ENCODE measurements at places on chromosomes 11 and 22.

DNA sequence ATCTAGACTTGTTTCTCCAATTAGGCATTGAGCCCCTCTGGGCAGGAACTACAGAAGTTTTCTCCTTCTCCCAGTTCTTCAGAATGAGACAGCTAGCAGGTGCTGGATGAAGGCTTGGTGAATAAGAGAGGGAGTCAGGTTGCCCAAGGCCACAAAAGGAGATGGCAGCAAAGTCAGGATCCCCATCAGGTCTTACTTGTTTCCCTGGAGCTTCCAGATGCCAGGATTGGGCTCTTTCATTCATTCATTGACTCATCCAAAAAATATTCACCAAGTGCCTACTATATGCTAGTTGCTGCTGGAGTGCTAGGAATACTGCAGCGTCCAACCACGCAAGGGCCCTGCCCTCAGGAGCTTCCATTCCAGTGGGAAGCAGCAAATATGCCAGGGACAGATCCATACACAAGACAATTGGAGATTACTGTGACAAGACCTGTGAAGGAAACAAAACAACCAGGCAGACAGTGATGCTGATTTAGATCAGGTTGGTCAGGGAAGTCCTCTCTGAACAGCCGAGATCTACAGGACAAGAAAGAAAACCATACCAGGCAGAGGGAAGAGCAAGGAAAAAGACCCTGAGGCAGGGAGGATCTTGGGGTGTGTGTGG, 24.6 kb upstream of the LMO1 start:
- DNase-seq, result no peak

DNA sequence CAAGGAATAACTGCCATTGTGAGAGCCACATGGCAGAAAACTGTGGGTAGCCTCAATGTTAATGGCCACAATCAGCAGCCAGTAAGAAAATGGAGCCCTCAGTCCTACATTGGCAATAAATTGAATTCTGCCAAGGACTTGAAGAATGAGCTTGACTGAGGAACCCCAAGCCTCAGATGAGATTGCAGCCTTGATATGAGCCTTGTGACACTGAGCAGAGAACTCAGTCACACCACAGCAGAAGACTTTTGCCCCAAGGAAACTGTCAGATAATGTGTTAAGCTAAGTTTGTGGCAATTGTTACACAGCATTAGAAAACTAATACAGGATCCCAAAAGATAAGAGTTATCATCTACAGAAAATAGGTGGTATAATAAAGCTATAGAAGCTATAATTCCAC, 2.4 kb upstream of the TTC17 start:
- DNase-seq, result no peak

DNA sequence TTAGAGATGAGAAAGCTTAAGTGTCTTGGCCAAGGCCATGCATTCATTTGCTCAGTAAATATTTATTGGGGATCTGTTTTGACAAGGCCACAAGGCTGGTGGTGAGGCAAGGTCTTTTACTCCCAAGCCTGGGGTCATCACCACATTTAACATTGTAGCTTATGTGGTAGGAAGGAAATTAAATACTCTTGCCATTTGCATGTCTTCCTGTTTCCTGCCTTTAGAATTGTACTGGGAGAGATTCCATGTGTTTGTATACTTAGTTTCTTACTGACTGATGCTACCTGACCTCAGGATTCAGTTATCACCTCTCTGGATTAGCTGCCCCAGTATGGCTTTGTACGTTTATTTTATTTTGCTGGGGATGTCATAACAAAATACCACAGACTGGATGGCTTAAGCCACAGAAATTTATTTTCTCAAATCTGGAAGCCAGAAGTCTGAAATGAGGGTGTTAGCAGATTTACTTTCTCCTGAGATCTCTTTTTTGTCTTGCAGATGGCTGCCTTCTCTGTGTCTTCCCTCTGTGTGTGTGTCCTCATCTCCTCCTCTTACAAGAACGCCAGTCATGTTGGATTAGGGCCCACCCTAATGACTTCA, 44.8 kb downstream of the SPECC1L start:
- DNase-seq, result no peak

DNA sequence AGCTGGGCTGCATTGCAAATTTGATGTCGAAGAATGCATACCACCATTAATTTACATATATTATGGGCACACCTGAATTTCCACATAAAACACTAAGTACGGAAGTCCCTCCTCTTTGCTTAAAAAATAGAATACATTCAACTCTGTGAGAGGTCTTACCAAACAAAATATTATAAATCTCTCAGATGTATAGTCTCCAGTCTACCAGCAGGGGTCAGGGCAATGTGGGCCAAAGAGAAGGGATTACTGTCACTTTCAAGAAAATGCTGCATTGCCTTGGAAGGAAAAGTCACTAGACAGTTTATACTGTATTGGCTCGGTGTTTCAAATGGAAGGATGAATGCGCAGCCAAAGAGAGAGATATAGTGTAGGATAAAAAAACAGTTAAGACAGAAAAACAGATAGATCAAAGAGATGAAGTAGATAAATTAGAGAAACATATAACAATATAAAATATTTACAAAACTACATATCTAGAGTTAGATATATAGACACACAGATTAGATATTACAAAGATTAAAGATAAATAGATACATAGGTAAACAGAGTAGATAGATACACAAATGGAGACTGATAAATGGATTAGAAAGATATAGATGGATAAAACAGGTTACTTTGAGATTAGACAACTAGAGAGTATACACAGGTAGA, 20.9 kb downstream of the SERGEF start:
- DNase-seq, result peak; percentile 58

GRCh38 chr22:28594797-28595462, 84.7 kb downstream of the TTC28 start:
- peak; percentile 39 for DNase-seq

DNA sequence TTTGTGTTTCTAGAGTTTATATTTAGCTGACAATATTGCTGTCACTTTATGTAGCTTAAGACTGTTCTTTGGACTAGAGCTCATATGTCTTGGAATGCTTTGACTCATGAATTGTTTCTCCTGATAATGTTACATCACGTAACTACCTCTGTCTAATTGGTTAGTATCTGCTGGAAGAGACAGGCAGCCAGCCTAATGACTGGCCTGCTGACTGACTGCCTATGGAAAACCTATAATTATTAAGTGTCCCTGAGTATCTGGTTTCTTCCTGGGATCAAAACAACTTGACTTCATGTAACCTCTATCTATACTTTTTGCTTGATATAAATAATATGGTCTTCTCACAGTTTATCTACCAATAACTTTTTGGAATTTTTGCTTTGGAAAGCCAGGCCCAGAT, 9.4 kb downstream of the SOX6 start:
- DNase-seq, result no peak

GRCh38 chr11:76768909-76769560, 14.1 kb upstream of the TSKU start:
- DNase-seq, result no peak

- no peak for DNase-seq
These were observed at the start of gene HBB for GRCh38 chr11:5226732-5227310. TSS of gene HBB (minus strand) at chr11:5227071. CDS start at chr11:5227021, 50 bp downstream.

- no peak for DNase-seq
These were observed 12.3 kb downstream of the AMOTL1 start for GRCh38 chr11:94780432-94780831.

DNA sequence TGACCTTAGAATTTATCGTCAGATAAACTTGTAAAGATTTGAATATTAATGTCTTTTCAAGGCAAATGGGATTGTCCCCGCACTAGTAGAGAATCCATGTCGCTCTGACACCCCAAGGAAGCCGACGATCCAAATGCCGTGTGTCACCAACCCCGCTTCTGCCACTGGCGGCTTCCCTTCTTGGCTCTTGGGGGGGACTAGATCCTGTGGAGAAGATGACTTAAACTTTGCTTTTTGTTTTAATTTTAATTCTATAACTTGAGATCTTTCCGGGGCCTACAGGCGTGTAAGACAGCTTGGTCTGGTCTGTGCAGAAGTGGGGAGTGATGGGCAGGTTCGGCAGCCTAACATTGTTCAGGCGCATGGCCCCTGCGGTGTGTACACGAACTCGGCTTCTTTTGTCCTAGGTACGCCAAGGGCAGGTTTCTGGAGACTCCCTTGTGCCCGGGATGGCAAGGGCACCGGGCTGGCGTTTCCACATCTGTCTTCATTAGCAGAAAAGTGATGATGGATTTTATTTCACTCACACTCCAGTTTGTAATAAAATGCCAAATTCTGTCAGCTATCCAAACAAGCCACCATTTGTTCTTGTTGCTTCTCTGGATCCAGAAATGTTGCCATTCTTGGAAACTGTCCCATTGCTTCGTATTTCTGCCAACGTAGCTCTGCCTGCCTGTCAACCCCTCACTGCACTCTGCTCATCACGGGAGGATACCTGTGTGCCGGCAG, 6.7 kb downstream of the YDJC start:
- DNase-seq, result no peak

DNA sequence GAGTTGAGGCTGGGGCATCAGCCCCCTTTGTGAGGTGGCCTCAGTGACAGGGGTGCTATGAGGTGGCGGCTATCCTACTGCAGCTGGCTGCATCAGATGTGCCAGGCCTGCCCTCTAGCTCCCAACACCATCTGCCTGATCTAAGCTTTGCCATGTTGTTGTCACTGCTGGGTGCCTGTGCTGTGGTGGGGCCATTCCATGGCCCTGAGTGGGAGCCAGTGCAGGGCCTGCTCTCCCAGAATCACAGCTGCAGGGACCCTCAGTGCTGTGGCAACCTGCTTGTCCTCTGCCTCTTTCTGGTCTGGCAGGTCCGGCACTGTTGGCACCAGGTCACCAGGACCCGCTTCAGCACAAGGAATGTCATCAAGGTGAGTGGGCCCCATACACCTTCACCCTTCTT, 1.8 kb upstream of the SNU13 start:
- DNase-seq, result no peak

GRCh38 chr11:114564831-114565230, 5.2 kb upstream of the NXPE1 start:
- no peak for DNase-seq

DNA sequence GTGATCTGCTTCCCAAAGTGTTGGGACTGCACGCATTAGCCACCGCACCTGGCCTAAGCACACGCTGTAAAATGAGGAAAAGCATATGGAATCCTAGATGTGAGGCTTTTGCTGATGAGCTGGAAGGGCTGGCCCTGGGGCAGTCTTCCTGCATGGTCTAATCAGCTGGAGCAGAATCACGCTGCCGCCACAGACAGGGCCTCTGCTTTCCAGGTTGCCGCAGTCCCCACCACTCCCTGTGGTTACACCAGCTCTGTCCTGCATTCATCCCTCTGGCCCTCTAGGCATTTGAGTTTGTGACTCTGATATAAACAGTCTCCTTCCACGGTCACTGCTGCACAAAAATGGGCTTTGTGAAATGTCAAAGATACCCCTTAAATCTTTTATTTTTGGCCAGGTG, 17.1 kb downstream of the RPS6KA4 start:
- no peak for DNase-seq

DNA sequence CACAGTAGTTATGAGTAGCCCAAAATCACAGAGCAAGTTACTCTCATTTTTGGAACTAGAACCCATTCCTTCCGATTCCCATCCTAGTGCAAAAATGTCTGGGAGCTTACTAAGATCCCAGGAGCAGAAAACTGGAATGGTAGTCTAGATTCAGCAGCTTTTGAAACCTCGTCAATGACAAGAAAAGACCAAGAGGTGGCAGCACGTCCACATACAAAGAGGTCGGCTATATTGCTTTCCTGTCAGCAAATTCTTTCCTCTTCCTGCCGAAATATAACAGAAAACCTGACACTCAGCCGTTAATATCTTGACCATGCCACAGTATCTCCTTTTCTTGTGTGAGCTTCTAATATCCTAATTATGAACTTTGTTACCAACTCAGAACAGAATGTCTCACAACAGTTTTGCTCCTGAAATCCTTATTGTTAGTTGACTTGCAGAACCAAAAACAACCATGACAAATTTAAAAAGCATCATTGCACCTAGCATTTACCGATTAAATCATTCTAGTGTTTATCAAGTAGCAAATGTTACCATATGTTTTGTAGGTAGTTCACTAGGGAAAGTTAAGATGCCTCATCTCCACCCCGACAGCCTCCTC, 92.8 kb upstream of the OR9G4 start:
- DNase-seq, result peak; percentile 52

DNA sequence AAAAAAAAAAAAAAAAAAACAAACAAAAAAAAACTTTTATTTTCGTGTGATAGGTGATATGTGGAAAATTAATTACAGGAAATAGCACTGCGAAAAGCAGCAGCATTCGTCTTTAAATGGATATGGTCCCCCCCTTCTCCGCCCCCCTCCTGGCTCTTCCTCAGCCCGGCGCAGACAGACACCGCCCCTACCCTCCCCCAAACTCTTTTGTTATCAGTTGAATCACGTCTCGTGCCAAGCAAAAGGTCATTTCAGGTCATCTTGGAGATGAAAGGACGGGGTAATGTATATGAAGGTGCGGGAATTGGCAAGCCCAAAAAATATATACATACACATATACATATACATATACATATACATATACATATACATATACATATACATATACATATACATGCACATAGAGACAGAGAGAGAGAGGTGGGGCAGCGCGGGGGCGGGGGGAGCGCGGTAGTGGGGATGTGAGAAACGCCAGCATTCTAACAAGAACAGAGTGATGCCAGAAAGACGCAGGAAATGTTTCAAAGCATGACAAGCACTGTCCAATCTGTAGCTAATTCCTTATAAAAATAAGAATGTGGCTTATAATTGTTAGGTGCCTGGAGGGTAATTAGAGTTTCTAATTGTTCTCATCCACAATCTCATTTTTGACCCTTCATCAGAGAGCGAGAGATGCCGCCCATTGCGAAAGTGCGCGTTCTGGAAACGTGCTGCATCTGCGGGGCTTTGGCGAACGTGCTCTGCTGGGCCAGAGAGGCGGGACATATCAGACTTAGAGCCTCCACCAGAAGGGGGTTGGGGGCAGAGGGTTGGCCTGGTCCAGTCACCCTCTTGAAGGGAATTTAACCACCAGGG, 214.5 kb upstream of the UBASH3B start:
- no peak for DNase-seq

- DNase-seq, result no peak
These were observed 114.8 kb downstream of the GRM5 start for GRCh38 chr11:88950975-88951374.

DNA sequence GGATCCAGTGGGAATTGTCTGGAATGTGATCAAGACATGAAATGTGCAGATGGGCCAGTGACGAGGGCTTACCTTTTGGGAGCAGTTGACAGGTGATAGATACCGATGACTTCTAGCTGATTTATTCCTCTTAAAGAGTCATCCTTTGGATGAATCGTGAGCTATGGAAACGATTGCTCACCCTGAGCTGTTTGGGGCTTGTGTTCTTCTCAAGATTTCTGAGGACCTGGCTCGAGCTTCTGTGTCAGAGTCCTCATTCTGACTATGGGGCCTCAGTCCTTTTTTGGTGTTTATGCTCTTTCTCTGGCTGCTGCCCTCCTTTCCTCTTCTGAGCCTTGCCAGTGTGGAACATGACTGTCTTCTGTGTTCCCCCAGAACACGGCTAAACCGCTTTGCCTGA, 11.9 kb upstream of the AMPD3 start:
- no peak for DNase-seq

- DNase-seq, result no peak
These were observed 889.4 kb downstream of the KCNA4 start for GRCh38 chr11:29127461-29127860.
